ENCODE measurements at places on chromosomes 13 and 19. TPM values are rescaled to one million over a fixed set of nuclear protein-coding genes. Genes with fewer than 3 reads are reported as not detected.

DNA sequence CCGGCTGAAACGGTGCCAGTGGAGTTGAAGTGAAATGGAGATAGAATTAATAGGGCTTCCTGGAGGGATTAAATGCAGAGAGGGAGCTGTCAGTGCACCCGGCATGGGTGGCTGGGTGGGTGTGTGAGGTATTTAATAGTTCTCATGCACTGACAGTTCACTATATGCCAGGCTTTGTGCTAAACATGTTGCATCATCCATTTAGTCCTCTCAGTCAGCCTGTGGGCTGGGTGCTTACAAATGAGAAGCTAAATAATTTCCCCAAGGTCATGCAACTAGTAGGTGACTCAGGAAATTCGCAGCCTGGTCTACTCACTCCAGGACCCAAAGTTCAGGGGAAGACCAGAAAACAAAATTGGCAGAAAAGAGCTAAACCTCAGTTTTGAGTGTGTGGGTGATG is 63.5 kb upstream of the SPATA13 start:
- DNase-seq, result no peak

DNA sequence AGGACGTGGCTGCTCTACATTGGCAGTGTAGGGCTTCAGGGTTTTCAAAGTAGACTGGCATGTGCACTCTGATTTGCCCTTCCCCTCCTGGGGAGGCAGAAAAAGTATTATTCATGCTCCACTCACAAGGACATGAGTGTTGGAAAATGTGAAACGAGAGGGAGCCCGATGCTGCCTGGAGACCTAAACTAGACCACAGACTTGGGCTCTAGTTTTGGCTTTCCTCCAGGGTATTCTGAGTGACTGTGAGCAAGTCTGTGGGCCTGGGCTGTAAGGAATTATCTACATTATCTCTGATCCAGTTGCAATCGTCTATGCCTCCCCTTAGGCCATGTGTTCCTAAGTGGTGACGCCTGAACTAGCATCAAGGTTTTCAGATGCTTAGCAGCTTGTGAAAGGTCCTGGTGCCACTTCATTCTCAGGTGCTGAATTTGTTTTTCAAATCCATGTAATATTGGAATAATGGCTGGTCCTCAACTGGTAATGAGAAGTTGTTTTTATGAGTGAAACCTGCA is 55.0 kb downstream of the MRPL57 start:
- DNase-seq, result no peak

DNA sequence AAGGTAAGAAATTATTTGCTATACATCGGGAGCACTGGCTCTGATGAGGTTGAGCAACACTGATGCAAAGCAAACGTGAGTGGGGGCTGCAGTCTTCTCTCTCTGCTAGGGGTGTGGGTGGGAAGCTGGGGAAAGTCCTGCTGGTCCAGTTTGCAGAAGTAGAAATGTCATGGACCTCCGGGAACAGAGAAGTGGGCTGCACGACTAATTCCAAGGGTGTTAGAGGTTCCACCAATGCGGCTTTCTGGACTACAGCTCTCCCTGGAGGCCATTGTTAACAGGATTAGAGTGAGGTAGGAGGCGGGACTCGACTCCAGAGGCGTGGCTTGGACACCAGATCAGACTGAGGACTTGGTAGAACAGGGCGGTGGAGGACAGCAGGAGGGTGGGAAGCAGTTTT is 5.7 kb upstream of the FBXO27 start:
- peak; percentile 55 for DNase-seq

DNA sequence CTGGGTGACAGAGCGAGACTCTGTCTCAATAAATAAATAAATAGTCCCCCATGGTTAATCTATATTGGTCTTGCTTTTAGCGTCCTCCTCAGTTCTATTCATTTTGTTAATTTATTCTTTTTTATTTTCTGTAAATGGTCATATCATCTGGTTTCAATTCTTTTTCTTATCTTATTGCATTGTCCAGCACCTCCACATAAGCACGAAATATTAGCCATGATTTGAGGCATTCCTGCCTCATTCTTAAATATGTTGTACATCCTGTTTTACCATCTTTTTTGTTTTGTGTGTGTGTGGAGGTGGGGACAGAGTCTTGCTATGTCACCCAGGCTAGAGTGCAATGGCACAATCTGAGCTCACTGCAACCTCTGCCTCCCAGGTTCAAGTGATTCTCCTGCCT is 24.6 kb upstream of the CCDC124 start:
- DNase-seq, result no peak

- no peak for DNase-seq
Measured at GRCh38 chr13:112984954-112985802, 16.2 kb downstream of the MCF2L start.

GRCh38 chr13:80133631-80134261 is 207.2 kb downstream of the SPRY2 start:
- DNase-seq, result peak; percentile 57

DNA sequence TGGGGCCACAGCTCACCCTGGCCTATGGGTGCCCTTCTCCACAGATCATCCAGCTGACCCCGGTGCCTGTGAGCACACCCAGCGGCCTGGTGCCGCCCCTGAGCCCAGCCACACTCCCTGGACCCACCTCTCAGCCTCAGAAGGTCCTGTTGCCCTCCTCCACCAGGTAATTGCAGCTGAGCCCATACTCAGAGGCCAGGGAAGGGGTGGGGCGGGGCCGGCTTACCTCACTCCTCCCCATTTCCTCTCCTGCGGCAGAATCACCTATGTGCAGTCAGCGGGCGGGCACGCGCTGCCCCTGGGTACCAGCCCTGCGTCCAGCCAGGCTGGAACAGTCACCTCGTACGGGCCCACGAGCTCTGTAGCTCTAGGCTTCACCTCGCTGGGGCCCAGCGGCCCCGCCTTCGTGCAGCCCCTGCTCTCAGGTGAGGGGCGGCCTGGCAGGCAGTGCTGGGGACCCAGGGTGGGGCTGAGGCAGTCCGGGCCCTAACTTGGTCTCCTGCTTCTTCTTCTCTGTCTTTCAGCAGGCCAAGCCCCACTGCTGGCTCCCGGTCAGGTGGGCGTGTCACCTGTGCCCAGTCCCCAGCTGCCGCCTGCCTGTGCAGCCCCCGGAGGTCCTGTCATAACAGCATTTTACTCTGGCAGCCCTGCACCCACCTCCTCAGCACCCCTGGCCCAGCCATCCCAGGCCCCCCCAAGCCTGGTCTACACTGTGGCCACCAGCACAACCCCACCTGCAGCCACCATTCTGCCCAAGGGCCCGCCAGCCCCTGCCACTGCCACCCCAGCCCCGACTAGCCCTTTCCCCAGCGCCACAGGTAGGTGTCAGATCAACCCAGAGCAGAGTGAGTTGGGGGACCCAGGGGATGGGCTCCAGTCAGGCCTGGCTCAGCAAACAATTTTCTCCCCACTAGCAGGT is 9.6 kb upstream of the PRR19 start:
- DNase-seq, result no peak

DNA sequence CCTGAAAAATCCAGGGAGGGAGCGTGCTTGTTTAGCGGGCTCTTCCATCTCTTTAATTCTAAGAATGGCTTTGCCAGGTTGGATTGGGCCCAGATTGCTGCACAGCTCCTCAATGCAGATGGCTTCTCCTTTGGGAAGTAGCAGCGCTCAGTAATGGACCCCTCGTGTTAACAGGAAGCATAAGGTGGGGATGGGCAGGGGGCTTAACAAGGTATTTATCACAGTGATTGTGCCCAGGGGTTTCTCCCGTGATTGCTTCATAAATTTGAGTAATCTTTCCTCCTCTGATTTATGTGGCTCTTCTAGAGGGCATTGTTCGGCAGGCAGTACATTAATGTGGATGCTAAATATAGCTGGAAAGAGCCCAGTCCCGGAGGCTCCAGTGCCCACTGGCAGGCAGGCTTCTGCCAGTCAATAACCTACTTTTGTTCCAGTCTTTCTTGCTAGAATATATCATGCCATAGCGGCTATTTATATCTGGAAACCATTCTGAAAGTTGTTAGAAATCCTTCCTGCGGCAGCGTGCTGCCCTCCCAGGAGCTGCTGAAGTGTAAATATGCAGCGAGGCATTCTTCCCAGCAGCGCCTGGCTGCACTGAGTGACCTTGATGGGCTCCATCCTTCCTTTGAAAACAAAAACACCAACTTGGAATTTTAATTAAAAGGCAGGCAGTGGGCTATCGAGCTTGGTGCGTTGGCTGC is 65.0 kb downstream of the FGF9 start:
- DNase-seq, result no peak

DNA sequence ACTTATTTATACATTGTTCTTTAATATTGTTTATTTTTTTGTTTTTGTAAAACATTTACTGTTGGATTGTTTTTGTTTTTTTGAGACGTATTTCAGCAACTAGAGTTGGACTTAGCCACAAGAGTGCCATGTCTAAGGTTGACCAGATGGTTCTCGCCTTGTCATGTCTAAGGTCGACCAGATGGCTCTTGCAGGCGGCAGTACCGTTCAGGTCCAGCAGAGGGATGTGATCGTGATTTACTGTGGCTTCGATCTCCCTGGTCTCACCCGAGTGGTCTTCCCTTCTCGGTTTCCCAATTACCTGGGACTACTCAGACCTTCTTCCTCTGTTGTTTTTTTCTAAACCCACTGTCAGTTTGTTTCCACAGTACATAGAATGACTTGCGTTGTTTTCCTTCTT is 1438.6 kb downstream of the UQCRFS1 start:
- DNase-seq, result no peak

DNA sequence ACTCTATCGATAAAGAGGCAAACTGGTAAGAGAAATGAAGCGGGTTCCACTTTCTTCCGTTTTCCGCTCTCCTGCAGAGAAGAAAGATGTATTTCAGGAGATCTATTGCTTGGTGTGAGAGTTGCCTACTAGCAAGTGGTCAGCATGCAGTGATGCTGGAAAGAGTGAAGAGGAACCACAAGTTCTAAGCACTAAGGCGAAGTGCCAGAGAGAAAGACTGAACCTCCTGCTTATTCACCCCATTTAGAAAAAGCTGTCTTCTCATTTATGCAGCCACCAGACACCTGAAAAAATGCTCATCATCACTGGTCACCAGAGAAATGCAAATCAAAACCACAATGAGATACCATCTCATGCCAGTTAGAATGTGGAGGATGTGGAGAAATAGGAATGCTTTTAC is 78.7 kb upstream of the GPC6 start:
- DNase-seq, result no peak

DNA sequence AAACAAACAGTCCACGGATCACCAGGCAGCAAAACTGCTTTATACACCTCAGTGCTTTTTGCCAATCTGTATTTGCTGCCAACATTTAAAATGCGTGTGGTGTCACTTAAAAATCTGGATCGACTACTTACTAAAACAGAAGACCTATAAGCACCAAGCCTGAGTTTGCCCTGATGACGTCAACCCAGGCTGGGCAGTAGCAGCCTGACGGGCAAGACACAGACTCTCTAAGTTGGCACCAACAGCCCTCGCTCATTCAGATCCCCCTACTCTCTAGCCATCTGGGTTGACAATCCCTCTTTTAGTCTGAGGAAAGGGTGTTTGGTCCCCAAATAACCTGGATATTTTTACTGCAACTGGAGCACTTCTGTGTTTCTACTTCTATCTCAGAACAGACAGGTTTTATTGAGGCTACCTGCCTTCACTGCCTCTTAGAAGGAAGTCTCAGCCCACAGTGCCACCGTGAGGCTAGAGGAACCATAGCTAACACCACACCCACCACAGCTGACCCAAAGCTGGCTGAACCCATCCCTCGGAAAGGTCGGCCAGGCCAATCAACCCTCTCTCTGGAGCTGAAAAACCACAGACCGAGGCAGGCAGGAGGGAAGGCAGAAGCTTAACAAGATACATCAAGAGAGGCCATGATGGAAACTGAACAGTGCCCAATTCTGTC is 6.9 kb downstream of the SUGP2 start:
- DNase-seq, result no peak

GRCh38 chr19:38044267-38045111 is 137.5 kb downstream of the SIPA1L3 start:
- peak; percentile 27 for DNase-seq

GRCh38 chr13:111513766-111514609 is 193.5 kb downstream of the TEX29 start:
- no peak for DNase-seq

- no peak for DNase-seq
Measured at GRCh38 chr19:35696835-35697234, 7.5 kb upstream of the ZBTB32 start.

GRCh38 chr19:46284635-46285034 is 12.2 kb upstream of the HIF3A start:
- no peak for DNase-seq

GRCh38 chr19:4539693-4540581 is at the start of gene LRG1:
LRG1 (minus strand) TSS chr19:4540036; CDS start chr19:4540013, 23 bp downstream.
- DNase-seq, result peak; percentile 30

- DNase-seq, result no peak
Measured at GRCh38 chr19:45643927-45644771, 5.0 kb upstream of the EML2 start.

DNA sequence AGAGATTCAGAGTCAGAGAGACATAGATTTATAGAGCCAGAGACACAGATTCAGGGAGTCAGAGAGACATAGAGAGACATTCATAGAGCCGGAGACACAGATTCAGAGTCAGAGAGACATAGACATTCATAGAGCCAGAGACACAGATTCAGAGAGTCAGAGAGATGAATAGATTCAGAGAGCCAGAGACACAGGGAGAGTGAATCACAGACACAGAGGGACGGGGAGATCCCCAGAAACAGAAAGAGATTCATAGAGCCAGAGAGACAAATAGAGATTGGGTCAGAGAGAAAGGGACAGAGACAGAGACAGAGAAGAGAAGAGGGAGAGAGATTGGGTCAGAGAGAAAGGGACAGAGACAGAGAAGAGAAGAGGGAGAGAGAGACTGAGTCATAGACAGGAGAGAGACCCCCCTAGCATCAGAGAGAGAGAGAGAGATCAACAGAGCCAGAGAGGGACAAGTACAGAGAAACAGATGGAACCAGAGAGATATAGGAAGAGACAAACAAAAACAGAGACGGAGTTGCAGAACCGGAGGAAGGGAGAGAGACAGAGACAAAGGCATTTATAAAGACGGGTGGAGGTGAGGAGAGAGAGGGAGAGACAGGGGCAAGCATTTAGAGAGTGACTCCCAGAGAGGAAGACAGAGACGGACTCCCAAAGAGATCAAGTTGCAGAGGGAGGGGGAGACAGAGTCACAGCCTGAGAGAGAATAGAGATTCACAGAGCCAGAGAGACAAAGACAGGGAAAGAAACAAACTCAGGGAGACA is 1.1 kb upstream of the PRKCG start:
- DNase-seq, result no peak

DNA sequence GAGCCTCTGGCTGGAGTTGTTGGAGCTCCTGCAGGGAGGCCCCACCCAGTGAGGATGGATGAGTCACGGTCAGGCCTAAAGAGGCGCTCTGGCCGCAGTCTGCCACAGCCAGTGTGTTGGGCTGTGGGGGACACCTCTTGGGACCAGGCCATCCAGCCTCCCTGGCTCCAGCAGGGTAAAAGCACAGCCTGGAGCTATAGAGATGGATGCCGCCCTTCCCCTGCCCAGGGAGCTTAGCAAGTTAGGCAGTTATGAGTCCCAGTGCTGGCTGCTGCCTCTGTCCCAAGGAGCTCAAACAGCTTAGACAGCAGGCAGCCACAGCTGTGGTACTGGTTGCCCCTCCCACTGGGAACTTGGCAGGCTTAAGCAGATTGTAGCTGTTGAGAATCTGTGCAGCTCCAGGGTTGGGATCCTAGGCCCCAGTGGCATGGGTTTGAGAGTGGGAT is 100.9 kb downstream of the NDFIP2 start:
- DNase-seq, result no peak

CEACAM8 gene
- not detected for total RNA-seq

OR10H1 gene
- not detected for total RNA-seq

DPP9 gene
- 98.0 TPM for total RNA-seq

LILRB1 gene
- total RNA-seq, result not detected

ATP11A gene
- total RNA-seq, result 88.1 TPM

PCDH8 gene
- not detected for total RNA-seq

DOCK6 gene
- total RNA-seq, result 353 TPM

CNN1 gene
- not detected for total RNA-seq

Measured in endothelial cell of umbilical vein (primary cell).